ENCODE measurements at places on chromosomes 5 and 9. TPM values are rescaled to one million over a fixed set of nuclear protein-coding genes. Genes with fewer than 3 reads are reported as not detected.

Gene NR5A1
- polyA plus RNA-seq, result 28.7 TPM

Gene FYB1
- polyA plus RNA-seq, result 6.0 TPM

Gene AFAP1L1
- 11.9 TPM for polyA plus RNA-seq

- no peak for DNase-seq
These were observed 123.4 kb upstream of the IFNE start for GRCh38 chr9:21605489-21605931.

DNA sequence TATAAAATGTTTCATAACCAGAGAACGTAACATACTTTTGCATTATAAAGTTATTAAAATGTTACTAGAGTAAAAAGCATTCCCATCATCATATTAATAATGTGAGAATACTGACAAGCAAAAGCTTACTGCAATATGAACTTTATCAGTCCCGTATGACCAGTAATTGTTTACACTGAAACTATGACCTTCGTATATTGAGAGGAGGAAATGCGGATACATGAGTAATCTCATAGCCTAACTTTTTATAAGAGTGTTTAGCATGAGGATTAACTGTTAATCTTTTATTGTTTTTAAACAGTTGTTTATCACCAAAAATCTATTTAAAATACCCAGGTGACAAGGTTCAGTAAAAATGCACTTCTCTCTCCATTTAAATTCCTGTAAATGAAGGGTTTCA lies 272.4 kb downstream of the SLF1 start:
- DNase-seq, result no peak

DNA sequence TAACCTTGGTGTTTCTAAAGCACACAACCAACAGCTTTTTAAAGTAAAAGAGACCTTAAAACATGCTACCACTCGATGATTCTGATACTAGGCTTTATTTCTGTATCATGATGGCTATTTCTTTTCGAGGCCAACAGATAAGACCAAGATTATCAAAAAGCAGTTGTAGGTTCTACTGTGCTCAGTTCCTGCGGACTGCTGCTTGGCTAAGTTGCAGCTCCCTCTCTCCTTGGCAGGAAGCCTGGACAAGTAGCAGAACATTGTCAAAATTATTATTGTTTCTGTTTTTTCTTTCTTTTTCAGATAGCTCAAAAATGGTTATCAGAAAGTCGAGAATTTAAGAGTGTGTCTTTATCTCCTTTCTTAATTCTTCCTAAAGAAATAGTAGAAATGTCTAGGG lies 607.6 kb downstream of the PTPRD start:
- no peak for DNase-seq

DNA sequence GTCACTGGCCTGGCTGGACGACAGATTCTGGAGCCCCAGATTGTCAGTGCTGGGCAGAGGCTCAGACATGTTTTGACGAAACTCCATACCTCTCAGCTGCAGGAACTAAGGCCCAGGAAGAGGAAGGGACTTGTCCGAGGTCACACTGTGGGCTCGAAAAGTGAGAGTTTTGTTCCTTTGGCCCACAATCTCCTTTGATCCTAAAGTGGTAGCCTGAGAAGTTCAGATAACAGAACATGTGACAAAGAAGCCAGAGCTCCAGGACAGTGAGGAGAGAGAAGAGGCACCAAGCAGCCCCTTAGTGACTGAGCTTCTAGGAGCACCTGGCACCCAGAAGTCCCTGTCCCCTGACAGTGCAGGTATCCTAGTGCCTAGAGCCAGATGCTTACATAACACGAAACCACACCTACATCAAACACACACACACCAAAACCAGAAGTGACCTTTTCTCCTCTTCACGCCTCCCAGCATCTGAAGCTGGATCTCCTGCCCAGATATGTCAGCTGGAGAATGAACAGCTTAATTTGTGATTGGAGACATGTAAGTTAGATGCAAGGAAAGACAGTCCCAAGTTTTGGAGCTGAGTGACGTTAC lies 88.9 kb downstream of the ADRB2 start:
- no peak for DNase-seq

DNA sequence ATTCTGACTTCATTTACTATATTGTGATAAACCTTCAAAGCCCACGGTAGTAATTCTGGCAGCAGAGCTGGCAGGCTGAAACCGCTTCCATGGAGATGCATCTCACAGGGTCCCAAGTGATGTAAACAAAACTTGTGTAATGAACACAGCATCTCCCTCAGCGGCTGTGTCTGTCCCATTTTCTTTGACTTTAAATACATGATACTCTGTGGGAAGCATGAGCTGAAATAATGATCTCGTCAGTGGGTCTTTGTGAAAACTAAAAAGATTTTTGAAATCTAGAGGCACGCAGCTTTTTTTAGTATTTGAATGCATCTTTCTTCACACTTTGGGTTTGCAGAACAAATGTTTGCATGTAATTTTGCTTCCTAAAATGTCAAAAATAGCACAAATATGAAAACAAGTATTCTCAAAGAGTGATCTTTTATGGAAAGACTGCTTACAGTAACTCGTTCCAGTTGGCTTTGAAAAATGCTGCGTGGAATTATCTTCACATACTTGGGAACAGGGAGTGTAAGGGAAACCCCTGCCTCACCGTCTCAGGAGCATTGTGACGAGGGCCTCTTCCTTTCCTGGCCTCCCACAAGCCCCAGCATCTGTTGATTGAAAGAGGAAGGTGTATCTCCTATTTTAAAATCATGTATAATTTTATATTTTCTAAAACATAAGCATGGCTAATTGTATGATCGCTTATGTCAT lies 18.1 kb upstream of the LPCAT1 start:
- DNase-seq, result peak; percentile 14

GRCh38 chr5:63960646-63961045 lies 1.6 kb downstream of the HTR1A start:
- no peak for DNase-seq

DNA sequence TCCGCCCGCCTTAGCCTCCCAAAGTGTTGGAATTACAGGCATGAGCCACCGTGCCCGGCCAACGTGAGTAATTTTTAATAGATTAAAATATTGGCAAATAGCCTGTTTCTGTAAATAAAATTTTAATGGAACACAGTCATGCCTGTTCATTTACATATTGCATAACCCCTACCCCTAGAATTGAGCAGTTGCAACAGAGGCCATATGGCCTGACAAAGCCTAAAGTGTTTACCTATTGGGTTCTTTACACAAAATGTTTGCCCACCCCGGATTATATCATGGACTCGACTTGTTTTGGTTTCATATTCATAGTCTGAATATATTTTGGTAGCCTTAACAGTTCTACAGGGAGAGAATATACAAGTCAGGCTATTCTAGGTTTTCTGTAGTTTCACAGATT lies 5.3 kb downstream of the NSA2 start:
- DNase-seq, result no peak

- DNase-seq, result peak; percentile 66
These were observed 13.0 kb downstream of the TTC1 start for GRCh38 chr5:160021831-160022446.

DNA sequence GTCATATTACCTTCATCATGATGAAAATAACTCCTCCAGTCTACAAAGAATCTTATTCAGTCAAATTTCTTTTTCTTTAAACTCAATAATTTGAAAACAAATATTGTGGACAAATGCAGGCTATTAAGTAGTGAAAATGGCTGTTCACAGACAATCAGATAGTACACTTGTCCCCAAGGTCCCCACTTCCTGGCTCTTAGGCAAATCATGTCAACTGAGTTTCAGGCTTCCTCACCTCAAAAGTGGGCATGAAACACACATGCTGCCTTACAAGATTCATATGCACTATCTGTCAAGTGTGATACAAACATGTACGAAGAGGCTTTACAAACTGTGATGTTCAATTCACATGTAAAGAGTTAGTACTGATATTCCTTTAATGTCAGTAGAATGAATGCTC lies 385.2 kb upstream of the SEMA6A start:
- DNase-seq, result no peak

All from testis (tissue), 5 donors.